ENCODE measurements at places on chromosomes 11 and 22.

GRCh38 chr11:1339066-1339675 is 29.7 kb upstream of the TOLLIP start:
- no peak for DNase-seq

GRCh38 chr22:38450234-38450797 is 4.7 kb downstream of the KCNJ4 start:
- DNase-seq: no peak

- DNase-seq: no peak
These were observed 701.9 kb downstream of the LUZP2 start for GRCh38 chr11:25198704-25199103.

DNA sequence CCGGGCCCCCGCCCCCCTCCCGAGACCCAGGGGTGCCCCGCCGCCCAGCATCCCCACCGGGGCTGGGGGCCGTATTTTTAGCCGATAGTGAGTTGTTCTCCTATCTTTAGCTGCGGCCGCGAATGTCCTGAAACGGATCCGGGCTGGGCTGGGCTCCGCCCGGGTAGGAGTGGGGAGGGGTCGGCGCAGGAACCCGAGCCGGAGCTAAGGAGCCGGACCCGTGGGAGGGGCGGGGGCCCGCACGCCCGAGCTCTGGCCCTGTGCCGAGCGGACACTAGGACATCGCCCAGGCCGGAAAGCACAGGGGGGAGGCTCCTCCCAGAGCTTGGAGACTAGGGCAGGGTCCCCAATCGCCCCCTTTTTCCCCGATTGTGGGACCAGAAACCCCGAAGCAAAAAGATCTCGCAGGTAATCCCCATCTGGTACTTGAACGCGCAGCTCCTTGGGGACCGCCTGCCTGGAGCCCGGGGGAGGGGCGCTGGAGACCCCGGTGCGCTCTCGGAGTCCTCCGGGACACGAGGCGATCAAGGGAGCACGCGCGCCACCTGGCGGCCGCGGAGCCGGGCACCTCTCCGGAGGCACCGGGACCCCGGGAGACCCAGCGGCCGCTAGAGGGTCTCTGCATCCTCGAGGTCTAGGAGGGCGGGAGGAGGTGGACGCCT is 669 bp downstream of the CDC42EP2 start:
- no peak for DNase-seq

DNA sequence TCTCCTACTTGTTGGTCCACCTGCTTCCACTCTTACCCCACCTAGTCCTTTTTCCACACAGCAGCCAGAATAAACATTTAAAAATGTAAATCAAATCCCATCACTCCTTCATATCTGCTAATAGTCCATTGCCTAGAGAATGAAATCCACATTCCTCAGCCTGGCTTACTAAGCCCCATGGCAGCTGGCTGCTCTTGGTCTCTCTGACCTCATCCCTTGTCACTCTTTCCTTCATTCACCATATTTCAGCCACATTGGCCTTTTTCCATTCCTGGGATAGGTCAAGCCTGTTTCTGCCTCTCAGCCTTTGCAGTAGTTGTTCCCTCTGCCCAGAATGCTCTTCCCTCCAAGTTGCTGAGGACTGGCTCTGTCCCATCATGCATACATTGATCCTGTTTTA is 512.8 kb downstream of the INSC start:
- DNase-seq: no peak

DNA sequence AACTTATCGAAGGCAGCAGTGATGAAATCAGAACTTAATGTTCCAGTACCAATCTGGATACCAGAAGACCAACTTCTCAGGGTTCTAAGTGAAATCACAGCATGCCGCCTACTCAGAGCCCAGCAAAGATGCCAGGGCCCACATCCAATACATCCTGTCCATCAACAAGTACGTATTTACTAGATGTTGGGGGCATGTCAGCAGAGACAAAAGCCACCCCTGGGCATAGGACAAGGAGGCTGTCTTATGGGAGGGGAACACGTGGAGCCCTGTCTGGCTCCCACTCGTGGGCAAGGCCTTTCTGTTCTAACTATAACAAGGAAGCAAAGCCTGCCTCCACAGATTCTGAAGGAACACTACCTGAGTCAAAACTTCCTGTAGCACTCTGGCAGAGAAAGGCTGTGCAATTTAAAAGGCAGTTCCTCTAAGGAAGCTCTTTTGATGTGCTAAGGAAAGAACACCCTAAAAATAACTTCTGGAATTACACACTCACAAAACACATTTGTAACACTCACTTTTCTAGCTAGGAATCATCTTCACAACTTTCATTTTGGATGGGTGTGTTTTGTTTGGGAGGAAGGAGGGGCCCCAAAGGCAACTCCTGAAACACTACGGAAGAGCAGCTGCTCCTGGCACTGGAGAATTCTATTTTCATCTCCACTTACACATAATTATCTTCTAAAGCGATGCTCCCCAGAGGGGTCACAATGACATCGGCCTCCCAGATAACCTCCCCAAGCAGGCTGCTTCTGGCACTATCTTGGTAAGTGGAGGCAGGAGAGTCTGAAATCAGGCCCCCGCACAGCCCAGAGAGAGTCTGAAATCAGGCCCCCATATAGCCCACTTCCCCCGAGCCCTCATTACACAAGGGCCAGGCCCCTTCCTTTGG is 14.2 kb downstream of the SMCO4 start:
- no peak for DNase-seq

GRCh38 chr11:106072804-106073203 is 4.3 kb downstream of the KBTBD3 start:
- DNase-seq: no peak

DNA sequence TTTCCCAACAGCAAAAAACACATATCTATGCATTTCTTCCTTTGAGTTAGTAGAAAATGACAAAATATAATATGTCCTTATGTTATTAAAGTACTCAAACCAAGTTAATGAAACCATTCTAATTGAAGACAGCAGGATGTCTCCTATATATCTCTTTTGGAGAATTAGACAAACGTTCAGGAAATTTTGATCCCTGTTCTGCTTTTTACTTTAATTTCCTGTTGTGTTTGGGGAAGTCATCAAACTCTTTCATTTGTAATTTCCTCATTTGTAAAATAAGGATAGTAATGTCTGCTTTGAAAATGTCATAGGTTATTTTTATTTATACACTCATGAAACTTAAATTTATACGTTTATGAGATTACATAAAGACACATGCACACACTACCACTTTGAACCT is 281.8 kb upstream of the ANO5 start:
- DNase-seq: no peak

- no peak for DNase-seq
These were observed 102.6 kb downstream of the ALX4 start for GRCh38 chr11:44207292-44207691.

GRCh38 chr22:46060292-46061123 is 83.5 kb upstream of the WNT7B start:
- no peak for DNase-seq

DNA sequence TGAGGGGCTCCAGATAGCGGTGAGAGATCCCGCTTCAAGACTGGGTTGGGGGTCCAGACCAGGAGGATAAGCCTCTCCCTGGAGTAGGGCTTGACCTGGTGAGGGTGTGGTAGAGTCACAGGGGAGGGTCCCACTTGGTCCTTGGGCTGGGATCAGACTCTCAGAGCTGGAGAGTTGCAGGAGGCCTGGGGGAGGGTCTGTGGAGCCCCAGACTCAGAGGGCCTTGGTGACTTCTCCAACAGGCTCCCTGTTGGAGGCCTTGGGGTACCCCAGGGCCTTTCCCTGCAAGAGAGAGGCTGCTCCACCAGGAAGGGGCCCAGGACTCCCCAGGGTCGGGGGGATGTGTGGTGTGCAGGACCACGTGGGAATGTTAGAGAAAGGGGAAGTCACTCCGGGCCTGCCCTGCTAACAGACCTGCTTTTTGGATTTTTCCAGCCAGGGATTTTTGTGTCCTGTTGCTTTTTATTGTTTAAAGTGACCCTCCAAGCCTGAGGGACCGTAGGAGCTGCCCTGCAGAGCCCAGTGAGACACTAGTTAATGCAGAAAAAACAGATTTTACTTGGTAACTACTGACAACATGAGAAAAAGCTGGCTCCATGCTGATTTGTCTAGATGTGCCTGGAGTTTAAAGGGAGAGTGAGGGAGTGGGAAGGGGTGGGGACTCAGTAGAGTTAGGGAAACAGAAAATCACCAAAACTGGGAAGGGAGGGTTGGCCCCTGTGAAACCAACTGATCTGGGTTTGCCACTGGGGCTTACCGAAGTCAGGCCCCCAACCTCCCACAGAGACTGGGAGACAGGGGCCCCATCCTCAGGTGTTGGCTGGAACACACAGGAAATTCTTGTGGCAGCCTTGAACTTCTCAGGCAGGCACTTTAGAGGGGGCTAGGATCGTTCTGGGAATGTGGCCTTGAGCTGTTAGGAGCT is 801 bp upstream of the TXNRD2 start:
- no peak for DNase-seq

GRCh38 chr11:1936781-1937615 is 10.1 kb upstream of the MRPL23 start:
- DNase-seq: no peak

DNA sequence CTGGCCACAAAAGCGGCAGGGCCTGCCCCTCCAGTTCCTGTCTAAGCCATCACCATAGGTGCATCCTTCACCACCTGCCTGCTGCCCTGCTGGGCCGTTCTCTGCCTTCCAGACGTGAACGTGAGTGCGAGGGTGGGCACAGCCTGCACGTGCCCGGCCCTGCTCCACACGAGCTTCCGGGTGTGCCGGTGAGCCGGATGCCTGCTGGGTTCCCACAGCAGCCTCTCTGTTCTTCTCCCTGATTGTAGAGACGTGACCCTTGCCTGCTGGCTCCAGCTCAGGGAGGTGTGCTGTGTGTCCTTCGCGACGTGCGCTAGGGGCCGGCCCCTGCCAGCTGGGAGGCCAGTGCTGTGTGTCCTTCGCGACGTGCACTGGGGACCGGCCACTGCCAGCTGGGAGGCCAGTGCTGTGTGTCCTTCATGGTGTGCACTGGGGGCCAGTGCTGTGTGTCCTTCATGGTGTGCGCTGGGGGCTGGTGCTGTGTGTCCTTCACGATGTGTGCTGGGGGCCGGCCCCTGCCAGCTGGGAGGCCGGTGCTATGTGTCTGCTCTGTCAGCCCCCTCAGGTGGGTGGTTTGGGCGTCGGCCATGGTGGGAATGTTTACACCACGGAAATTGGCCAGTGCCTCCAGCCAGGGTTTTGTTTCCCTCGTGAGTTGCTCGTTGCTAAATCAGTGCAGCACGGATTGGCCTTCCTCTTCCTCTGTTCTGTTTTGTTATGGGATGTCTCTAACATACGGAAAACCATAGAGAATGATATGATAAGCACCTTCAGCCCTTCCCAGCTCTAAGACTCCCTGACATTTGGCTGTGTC is 35.4 kb upstream of the BRSK2 start:
- DNase-seq: no peak

DNA sequence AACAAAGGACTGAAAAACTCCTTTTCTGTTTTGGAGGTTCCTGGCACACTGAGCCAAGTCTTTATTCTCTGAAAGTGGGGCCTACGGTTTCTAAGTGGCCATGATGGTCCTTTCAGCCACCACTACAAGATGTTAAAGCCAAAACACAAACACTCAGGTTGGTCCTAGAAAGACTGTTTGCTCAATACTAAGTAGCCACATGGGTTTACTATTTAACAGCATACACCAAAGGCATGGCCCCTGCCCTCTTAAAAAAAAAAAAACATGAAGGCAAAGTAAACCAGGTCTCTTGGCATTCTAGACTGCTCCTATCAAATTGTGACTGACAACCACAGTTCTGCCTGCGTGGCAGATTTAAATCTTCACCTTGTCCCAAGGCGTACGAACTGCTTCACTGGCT is 123.6 kb upstream of the BID start:
- DNase-seq: no peak

DNA sequence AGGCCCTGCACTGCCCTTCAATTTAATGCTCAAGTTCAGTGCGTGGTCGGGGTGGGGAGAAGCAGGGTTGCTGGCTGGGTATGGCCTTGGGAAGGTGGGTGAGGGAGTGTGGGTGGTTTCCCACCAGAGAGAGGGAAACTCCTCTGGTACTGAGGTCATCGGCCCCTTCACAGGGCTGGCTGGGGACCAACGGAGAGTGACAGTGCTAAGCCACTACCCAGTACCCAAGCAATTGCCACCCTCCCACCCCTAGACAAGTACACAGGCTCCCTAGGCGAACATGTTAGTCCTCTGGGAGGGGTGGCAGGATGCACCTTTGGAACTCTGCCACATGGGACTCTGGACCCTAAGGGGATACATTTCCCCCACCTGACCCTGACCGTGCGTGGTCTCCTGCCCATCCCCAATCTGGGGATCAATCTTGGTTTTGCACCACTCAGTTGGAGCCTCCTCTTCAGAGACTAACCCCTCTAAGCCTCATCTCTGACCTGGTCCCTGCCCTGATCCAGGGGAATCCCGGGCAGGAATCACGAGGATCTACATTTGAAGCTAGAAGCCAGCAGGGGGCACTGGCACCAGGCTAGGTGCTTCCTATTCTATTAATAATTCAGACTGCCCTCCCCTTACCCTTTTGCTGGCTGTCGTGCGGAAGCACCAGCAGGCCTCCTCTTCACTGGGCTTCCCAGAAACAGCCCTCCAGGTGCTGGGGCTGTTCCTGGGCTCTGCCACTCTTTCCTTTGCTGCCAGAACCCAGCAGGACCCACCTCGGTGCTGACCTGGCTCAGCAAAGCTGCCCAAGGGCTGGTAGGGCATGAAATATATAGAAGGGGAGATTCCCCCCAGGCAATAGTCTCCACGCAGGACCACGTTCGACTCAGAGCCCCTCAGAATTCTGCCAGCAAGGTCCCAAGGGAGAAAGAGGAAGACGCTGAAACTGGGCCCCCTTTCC is 377.7 kb downstream of the TENM4 start:
- DNase-seq: no peak

GRCh38 chr11:68061508-68061907 is 22.7 kb downstream of the TCIRG1 start:
- DNase-seq: no peak

- DNase-seq: no peak
These were observed 322.2 kb downstream of the LUZP2 start for GRCh38 chr11:24819006-24819405.

DNA sequence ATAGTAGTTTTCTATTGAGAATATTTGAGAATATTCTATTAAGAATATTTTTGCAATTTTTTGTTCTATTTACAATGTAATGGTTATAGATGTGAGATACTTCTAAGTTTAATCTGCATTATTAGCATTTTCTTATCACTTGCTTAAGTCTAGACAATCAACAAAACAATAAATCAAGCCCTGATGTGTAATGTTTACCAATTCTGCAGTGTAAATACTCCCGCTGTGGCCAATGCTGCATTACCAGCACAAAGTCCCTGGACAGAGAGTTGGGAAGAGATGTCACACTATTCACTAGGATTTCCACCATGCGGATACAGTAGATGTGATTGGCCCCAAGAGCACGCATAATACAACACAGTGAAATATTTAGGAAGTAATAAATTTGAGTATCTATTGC is 47.6 kb upstream of the GCAT start:
- no peak for DNase-seq

DNA sequence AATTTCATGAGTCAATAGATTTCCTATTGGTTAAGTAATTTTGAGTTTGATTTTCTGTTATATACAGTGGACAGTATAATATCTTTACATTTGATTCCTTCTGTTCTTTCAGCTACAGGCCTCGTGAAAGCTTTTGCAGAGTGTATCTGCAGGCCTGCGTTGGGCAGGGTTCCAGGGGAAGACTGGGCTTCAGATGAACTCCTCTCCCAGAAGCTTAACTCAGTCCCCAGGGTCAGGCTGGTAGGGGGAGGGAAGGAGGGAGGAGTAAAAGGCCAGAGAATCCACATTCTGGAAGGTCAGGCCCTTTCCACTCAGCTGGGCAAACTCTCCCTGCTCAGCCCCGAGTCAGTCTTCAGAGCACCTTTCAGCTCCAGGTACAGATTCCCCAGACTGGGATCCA is 100.4 kb upstream of the NECTIN1 start:
- no peak for DNase-seq

Measured in esophagus squamous epithelium (tissue), 5 donors.